ENCODE measurements at places on chromosomes 3 and 15.

DNA sequence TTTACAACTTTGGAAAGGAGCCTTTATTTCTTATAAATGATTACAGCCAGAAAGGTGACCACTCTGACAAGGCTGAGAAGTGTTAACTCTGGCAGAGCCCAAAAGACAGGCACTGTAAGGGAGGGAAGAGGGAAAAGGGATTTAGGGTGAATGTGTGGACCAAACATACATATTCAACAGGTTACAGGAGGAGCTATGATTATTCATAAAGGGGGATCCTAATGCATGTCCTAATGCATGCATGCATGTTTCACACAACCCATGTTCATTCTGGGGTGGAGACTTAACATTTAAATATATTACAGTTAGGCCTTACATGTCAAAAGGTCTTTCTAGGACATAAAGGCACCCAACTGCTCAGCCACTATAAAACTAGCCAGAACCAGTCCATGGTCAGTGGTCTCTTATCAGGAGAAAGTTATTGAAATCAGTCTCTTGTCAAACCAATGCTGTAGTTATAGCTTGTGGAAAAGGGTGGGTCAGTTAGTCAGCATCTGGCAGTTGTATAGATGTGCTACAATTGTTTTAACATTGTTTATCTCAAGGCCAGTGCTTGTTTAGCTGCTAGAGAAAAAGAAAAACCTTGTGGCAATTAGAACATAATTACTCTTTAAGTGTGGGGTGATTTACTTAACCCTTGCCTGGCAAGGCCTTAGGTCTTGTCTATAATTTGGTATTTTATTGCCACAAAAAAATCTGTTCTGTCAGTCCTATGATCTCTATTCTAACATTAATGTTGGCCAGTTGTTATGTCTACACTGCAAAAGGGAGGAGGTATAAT lies 77.5 kb downstream of the RAD18 start:
- DNase-seq, result no peak

GRCh38 chr3:45082142-45082538 lies 56.0 kb downstream of the CLEC3B start:
- no peak for DNase-seq

- DNase-seq, result peak; percentile 89
These were observed 140.1 kb downstream of the SMAD6 start for GRCh38 chr15:66841953-66842681.

DNA sequence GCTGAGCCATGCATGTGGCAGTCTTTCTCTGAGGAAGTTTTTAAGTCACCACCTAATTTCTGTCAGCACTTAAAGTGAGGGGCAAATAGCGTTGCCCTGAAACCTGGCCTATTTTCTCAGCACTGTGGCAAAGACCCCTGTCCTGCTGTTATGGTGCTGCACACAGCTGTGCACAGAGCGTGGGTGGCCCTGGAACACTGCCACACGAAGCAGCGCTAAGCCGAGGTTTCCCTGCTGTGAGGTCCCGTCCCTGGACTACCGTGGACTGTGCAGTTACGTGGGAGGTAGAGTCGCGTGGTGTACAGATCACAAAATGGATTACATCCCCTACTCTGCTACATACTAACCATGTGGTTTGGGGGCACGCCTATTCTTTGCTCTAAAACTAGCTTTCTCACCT lies 101.6 kb upstream of the NR2E3 start:
- no peak for DNase-seq

GRCh38 chr15:50180582-50180981 lies 1.4 kb upstream of the SLC27A2 start:
- no peak for DNase-seq

GRCh38 chr3:182738583-182739411 lies 54.5 kb upstream of the ATP11B start:
- no peak for DNase-seq

DNA sequence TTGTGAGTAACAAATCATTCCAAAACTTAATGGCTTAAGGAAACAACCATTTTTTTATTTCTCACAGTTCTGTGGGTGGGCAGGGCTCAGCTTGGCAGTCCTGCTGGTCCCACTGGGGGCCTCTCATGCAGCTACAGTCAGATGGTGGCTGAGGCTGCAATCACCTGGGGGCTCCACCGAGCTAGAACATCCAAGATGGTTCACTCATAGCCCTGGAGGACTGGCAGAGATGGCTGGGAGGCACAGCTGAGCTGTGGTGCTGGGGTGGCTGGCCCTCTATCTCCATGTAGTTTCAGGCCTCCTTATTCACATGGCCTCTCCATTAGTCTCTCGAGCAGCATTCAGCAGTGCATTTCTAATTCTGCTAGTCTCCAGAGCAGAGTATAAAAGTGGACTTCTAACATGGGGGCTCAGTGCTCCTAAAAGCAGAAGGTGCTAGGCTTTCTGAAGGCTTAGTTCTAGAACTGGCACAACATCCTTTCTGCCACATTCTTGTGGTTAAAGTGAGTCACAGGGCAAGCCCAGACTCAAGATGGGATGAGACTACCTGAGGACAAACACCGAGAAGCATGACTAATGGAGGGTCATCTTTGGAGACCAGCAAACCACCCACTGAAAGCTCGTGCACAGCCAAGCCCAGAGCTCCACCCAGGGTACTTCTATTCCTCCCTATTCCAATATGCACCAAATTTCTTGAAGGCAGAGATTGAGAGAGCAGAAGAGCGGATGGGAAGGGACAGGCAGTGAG lies 6.3 kb downstream of the CAV3 start:
- peak; percentile 79 for DNase-seq

DNA sequence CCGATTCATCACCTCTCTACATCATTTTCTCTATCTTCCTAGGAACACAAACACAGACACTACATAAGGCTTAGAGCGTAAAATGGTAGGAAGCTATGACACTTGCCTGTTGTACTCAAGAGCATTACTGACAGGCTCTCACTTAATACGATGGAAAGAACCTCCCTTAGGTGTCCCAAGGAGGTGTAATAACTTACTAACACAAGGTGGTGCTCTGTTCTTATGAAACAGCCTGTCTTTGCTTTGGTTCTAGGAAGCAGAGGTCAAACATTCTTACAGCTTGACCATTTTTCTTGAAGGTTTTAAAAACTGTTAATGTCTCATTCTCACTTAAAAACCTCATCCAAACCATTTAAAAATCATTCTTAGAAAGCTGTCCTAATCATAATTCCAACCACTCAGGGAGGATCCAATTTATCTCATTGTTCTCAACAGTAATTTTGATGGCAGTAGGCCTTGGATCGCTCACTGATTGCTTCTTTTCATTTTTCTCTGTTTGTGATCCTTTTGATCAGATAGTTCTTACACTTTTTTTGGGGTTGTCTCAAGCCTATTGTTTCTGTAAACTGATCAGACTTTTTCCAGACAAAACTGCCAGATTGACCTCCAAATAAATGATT lies 317.8 kb upstream of the AGTR1 start:
- DNase-seq, result peak; percentile 54

DNA sequence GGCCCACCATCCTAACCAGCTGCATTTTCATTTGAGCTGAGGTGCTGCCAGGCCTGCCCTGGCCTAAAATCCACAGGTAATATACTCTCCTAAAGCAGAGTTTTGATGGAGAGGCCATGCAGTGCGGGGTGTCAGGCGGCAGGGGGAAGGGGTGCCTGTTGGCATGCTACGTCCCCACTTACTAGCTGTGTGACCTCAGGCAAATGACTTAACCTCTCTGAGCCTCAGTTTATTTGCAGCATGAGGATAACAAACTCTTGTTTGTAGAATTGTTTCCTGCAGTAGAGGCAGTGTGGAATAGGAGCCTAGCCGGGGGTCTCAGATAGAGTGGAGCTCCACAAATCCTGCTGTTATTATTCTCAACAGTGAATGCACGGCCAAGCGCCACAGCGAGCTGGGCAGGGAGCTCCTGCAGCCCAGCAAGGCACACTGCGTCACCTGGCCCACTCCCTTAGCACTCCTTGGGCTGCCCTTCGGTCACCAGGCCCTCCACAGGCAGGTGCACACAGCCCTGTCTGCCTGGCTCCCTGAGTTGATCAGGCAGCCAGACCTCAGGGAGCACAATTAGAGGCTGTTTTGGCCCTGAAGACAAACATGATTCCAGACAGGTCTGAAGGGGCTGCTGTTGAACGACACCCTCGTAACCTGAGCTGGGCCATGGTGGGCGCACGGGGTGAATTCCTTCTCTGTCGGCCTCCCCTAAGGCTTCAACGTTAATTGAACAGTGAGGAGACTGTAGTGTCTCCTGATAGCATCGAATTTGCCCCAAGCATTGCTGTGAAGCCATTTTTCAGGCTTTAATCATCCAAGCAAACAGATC lies 248.8 kb upstream of the LYSMD4 start:
- no peak for DNase-seq

DNA sequence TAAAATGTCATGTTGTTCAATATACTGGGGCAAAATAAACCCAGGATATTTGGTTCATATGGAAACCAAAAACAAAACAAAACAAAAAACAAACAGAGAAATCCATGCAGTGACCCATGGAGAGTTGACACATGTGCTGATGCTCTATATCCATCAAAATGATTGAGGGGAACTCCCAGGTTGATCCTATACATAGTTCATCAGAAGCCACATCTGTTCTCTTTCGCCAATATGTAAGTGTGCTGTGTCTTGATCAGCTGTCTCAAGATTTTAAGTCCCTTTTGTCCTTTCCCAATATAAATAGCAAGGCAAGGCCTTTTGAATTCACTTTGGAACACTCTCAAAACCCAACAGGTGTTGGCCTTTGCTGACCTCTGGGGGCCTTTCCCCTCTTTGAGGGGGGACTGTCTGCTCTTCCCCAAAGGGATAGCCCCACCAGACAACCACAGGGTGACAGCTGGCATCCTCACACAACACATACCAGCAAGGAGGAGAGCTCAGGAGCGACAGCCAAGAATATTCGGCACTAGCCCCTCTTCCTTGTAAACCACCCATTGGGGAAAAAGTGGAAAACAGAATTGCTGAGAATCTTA lies 209.4 kb upstream of the CD96 start:
- no peak for DNase-seq

DNA sequence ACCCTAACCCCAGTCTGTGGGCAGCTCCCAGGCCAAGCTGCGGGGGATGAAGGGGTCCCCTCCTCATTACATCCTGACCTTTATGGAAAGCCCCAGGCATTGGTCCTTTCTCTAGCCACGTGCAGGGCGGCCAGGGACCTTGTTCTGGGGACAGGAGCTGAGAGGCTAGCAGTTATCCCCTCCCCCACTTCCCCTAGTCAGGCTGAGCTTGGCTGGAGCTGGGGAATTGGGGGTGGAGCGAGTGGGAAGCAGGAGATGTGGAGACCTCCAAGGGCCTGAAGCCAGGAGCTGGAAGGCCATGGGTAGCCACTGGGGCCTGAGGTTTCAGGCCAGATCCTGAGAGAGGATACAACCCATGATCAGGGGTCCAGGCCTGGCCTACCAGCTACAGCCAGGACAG lies 45.8 kb downstream of the DNAH1 start:
- DNase-seq, result no peak

GRCh38 chr3:162743091-162743490 lies 1246.5 kb downstream of the OTOL1 start:
- DNase-seq, result no peak

DNA sequence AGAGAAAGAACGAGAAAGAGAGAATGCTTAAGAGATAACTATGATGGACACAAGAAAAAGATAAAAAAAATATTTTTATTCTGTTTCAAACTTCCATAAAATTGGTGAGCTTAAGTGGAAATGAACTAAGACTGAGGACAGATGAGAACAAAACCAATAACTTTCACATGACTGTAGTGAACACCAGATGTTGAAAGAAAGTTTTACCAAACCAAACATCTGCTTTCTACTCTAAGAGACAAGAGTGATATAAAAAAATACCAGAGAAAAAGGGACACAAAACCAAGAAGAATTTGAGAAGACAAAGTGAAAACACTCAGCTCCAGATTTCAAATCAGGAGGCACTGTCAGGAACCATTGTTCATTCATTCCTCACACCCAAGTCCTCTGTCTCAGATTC lies 147.9 kb downstream of the IMPG2 start:
- no peak for DNase-seq

- peak; percentile 64 for DNase-seq
These were observed 487.6 kb downstream of the NAALADL2 start for GRCh38 chr3:175346573-175347356.

- no peak for DNase-seq
These were observed 265.4 kb upstream of the KCNMB2 start for GRCh38 chr3:178270838-178271237.

DNA sequence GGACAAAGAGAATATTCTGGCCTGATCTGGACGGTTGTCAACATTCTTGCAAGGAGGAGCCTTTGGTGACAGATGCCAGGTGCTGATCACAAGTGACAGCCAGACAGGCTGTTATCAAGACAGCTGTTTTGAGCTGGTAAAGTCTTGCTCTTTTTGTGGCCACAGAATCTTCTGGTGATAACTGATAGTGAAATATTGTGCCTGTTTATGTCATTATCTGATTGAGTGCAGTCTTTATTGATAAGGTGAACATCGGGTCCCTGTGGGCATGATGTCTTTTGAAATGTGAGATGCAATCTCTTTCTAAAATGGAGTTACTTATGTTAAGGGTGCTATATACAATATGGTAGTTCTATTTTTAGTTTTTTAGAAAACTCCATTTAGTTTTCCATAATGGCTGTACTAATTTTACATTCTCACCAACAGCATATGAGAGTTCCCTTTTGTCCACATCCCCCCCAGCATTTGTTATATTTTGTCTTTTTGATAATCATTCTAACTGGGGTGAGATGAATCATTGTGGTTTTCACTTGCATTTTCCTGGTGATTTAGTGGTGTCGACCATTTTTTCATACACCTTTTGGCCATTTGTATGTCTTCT lies 10.7 kb downstream of the CEP63 start:
- no peak for DNase-seq

GRCh38 chr3:69568458-69568857 lies 170.8 kb upstream of the MITF start:
- DNase-seq, result no peak

DNA sequence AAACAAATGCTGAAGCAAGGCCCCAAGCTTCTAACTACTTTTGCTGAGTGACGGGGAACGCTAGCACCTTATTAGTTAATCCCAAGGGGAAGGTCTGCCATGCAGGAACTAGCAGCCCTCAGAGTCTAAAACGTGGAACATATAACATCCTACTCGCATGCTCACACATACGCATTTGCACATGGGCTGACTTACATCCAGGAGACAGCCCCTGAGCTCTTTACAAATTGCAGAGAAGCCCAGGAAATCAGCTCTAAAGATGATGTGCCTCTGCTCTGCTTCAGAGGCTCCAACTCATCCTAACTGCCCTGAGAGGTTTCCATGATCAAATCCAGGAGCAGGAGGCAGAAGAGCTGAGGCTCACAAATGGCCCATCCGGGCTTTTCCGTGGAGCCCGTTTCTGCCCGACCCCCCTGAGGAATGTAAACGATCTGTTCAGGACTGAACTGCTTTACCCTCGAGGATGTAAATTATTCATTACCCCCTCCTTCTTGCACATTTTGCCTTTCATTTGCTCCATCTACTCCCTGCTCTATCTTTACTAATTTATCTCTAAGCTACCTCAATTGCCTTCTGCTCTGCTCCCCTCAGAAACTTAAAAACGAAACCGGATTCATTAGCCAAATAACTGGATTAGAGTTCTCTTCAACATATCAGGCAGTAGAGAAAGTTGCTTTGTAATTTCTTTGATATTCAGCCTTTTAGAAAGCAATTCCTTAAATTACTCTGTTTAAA lies 141.9 kb upstream of the CCDC54 start:
- peak; percentile 36 for DNase-seq
